ENCODE measurements at places on chromosomes 16 and 17.

DNA sequence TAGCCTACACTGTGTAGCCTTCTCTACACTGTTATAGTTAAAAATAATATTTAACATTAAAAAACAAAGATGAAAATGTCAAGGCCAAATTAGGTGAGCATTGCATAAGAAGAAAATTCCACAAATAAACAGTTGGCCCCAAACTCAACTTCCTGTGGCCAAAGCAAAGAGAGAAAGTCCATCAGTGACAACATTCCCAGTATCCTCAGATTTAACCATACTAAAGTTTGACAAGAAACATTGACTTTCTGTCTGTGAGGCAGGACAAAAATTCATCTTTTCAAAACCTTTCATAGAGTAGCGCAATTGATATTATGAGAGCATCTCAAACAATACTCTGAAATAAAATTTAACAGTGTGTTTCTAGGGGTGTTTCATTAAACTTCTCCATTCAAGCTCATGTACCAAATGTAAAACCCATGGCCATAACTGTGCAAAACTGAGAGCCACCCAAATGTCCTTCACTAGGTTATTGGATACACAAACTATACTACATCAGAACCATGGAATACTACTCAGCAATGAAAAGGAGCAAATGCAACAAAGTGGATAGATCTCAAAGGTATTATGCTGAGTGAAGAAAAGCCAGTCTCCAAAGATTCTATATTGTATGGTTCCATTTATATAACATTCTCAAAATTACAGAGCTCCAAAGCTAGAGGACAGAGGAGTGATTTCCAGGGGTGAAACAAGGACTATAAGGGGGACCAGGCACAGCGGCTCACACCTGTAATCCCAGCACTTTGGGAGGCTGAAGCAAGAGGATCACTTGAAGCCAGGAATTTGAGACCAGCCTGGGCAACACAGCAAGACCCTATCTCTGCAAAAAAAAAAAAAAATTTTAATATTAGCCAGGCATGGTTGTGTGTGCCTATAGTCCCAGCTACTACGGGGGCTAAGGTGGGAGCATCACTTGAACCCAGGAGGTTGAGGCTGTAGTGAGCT lies 38.7 kb downstream of the TMEM114 start:
- no peak for DNase-seq

GRCh38 chr17:30225112-30225511 lies 10.4 kb downstream of the SLC6A4 start:
- DNase-seq = no peak

DNA sequence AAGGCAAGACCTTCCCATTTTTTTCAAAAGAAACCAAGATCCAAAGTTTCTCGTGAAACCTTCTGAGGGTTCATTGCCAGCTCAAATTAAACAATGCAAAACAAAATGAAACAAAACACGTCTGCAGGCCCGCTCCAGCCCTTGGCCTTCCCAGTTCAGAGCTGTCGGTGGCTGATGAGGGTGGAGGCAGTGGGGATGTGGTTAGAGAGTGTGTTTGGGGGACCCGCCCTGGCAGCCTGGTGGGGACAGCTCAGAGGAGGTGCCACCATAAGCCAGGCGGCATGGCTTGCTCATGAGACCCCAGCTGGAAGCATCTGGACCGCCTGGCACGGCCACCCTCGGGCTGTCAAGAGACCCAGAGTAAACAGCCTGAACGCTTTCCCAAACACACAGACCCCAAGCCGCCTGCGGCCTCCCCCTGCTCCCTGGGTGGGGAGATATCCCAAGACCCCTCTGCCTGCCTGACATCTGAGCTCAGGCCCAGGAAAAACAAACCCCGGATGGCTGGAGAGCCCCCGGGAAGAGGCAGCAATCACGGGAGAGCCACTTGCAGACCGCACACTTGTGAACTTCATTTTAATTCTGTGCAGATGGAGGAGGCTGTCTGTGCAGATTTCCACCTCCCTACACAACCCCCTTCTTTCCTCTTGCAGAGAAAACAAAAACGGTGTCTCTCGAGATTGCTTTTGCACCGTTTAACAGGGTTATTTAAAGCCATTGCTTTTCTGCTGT lies 35.4 kb upstream of the LITAF start:
- no peak for DNase-seq

DNA sequence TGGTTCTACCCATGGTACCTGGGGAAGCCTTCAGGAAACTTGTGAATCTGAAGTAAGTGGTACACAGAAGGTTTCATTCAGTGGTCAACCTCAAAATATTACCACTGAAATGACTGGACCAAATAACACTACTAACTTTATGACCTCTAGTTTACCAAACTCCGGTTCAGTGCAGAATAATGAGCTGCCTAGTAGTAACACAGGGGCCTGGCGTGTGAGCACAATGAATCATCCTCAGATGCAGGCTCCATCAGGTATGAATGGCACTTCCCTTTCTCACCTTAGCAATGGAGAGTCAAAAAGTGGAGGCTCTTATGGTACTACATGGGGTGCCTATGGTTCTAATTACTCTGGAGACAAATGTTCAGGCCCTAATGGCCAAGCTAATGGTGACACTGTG lies 55.9 kb upstream of the SLC5A11 start:
- DNase-seq = no peak

DNA sequence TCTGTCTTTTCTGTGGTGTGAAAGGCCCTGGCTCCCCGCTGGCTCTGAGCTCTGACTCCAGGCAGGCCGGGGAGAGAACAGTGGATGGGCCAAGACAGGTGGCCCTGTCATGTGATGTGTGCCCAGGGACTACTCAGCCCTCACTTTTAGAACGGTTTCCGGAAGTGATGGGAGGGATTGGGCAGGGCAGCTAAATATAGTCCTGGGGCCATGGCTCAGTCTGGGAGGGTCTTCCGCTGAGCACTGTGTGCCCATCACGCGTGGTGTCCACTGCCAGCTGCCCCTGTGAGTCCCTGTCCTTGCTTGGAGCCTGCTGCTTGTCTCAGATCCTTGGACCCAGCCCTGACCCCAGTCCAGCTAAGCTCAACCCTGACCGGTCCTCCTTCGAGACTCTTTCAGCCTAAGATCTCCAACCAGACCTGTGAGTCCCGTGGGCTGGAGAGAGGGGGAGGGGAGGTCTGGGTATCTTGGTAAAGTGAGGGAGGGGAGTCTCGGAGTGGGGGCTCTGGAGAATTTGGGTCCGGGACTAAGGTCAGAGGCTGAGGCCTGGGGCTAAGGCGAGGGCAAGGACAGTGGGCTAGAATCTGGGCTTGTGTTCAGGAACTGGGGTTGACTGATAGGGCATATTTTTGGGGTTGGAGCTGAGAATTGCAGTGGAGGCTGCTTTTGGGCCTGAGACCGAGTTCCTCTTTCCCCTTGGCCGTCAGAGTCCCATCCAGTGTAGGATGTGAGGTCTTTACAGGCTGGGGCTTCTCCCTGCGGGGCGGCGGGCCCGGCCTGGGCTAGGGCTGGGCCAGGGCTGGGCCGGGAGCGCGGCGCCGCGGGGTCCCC lies at the start of gene TRIM72:
TSS of gene TRIM72 (plus strand) at position 243 of the 831 bp plus-strand sequence. CDS start 620 bp downstream, outside the sequence.
- DNase-seq = no peak

GRCh38 chr17:41913798-41914197 lies 5.0 kb downstream of the ACLY start:
- no peak for DNase-seq

DNA sequence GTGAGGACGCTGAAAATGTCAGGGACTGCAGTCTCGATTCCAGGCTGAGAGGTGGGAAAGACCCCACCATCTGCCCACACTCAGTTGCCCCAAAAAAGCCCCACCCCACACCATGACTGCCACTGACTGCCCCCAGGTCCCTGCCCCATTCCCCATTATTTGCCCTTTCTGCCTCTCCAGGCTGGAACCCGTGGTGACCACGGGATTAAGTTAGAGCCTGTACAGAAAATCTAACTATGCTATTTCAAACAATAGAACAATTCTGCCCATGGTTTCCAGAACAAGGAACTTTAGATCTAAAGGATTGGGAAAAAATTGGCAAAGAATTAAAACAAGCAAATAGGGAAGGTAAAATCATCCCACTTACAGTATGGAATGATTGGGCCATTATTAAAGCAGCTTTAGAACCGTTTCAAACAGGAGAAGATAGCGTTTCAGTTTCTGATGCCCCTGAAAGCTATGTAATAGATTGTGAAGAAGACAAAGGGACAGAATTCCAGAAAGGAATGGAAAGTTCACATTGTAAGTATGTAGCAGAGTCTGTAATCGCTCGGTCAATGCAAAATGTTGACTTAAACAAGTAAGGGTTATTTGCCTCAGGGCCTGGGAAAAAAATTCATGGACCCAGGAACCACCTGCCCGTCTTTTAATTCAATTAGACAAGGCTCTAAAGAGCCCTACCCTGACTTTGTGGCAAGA lies 14.4 kb downstream of the FLYWCH1 start:
- DNase-seq = no peak

- DNase-seq = no peak
Measured at GRCh38 chr17:64787255-64787920, 125.3 kb upstream of the SMURF2 start.

GRCh38 chr17:19645734-19646201 lies 2.8 kb upstream of the ALDH3A2 start:
- peak; percentile 23 for DNase-seq

- DNase-seq = no peak
Measured at GRCh38 chr17:62720126-62720850, 87.8 kb downstream of the MARCHF10 start.

- no peak for DNase-seq
Measured at GRCh38 chr16:50272111-50272571, 5.8 kb downstream of the ADCY7 start.

GRCh38 chr16:716200-716568 lies 1.3 kb downstream of the METRN start:
- no peak for DNase-seq

DNA sequence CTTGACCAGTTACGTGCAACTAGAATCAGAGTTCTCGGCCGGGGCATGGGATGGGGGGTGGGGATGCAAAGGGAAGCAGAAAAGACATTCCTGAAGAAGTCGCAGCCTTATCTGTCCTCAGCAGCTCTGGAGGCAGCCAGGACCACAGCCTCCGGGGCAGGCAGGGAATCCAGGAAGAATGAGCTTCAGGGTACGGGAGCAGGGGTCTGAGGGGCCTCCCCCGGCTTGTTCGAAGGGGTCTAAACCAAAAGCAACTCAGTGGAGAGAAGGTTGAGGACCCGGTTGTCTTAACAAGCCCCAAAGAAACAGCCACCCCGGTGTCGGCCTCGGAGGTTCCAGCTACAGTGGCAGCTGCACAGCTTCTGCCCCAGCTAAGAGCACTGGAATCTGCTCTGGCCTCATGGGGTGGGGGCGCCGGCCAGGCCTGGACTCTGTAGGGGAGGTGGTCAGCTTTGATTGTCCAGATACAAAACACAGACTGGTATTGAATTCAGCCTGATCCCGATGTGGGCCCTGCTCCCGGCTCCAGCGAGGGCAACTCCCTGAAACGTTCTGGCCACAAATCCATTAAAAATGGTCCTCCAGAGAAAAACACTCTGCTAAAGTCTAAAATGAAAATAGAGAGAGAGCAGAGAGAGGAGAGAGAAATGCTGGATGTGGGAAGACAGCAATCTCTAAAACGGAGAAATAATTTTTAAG lies 7.7 kb downstream of the HOXB4 start:
- no peak for DNase-seq

- no peak for DNase-seq
Measured at GRCh38 chr16:3119286-3119685, 6.9 kb downstream of the ZNF205 start.

DNA sequence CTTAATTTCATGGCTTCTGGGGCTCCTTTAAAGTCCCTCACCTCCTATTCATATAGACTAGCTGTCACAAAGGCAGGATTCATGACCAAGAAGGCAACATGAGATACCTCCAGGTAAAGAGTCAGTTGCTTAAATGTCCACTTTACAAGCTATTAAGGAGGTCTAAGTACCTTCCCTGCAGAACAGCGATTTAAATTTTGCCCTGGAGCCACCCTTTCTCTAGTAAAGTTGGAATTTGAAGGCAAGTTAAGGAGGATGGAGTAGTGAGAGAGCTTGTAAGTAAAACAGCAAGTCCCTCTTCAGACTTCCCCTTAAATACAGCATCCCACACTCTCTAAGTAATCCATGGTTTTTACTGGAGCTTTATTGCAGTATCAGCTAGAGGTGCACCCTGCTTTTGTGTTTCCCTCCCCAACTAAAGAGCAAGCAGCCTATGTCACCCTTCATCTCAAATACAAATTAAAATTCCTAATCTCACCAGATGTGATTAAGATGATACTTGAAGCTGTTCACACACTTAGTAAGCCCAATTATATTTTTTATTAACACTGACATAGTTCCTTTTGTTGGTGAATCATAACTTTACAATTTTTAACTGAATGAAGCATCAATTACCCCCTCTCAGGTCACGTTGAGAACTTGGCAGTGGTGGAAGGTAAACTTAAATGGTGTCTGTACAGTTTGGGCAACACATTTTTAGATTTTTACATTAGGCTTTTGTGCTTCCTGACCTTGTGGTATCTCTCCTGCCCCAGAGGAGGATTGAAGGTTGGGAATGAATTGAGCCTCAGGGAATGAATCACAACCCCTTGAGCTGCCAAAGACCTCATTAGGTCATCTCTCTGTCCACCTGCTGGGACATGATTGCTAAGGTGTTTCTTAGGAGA lies 108.9 kb downstream of the TANGO6 start:
- DNase-seq = no peak

GRCh38 chr16:67884-68789 lies 4.3 kb downstream of the RHBDF1 start:
- no peak for DNase-seq

DNA sequence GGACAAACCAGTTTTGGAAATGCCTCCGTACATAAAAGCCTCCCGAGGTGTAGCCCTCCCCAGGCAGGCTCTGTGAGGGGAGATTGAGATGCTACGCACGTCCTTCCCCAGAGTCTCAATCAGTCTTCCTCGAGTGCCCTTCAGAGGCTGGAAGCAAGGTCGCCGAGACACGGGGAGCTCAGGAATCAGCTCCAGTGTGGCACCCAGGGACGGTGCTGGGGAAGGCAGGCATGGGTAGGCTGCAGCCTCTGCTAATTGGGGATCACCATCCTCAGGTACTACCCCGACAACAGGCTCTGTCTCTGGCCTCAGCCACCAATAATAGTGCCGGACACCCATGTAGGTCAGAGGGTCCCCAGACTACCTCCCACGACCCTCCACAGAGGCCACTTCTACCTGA lies 28.1 kb upstream of the GSG1L start:
- DNase-seq = no peak

DNA sequence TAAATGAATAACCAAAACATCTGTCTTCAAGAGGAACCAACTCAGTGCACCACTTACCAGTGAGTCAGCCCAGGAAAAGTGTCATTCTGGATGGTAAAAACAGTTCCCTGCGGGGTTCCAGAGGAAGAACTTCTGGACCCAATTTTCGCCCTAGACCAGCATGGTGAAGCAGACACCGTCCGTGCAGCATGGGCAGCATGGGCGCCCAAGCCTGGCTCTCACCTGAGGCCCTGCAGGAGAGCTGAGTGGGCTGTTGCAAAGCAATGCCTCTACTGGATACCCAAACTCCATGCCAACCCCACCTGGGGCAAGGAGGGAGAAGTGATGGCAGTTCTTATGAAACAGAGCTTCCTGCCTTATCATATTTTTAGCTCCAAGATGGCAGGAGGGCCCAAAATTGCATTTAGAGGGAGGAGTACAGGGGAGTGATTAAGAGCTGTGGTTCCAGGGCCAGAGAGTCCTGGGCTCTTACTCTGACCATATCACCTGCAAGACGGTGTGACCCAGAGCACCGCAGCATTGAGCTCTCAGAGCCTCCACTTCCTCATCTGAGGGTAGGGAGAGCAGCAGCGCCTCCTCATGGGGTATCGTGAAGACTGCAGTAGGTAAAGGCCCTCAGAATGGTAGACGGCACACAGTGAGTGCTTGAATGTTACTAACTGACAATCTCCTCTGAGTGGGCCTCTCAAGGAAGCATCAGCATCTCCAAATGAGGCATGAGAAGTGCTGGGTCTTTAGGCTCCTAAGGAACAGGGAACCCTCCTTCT lies 16.6 kb upstream of the INPP5K start:
- DNase-seq = peak; percentile 6

GRCh38 chr16:87199379-87199778 lies 117.8 kb downstream of the C16orf95 start:
- no peak for DNase-seq

Data from activated CD4-positive, CD25-positive, alpha-beta regulatory T cell treated with anti-CD3 and anti-CD28 coated beads, Interleukin-2, amount 50 U/mL, for 16 hours (primary cell).